Activated CD4-positive, alpha-beta memory T cell treated with anti-CD3 and anti-CD28 coated beads, Interleukin-2, amount 10 ng/mL, durations not matched to agents 7 days and 5 days (primary cell): ENCODE measurements at places on chromosomes 7 and 10. TPM values are rescaled to one million over a fixed set of nuclear protein-coding genes. Genes with fewer than 3 reads are reported as not detected.

The MAGI2 gene
- total RNA-seq: 0.13 TPM

The IGFBP3 gene
- 12.1 TPM for total RNA-seq

The SYNPO2L gene
- total RNA-seq: not detected

The TAS2R41 gene
- total RNA-seq: not detected

The TMEM243 gene
- 42.5 TPM for total RNA-seq

The SFTPA1 gene
- not detected for total RNA-seq

The INPP5A gene
- total RNA-seq: 9.5 TPM

The LEP gene
- not detected for total RNA-seq

The ABCB1 gene
- total RNA-seq: 9.8 TPM

The CPA5 gene
- not detected for total RNA-seq

The CRPPA gene
- 0.30 TPM for total RNA-seq

The OR2A5 gene
- total RNA-seq: not detected

The CACNB2 gene
- total RNA-seq: not detected

The DPY19L1 gene
- total RNA-seq: 29.5 TPM

The TPST1 gene
- 0.25 TPM for total RNA-seq

The NODAL gene
- not detected for total RNA-seq

The CLEC2L gene
- total RNA-seq: not detected

The GRID2IP gene
- total RNA-seq: 0.28 TPM

The MYH16 gene
- total RNA-seq: not detected

The SH3PXD2A gene
- total RNA-seq: 17.9 TPM

The ACTL6B gene
- total RNA-seq: not detected

The ARMC10 gene
- total RNA-seq: 27.0 TPM

The AKR1D1 gene
- total RNA-seq: not detected

The TET1 gene
- total RNA-seq: 1.6 TPM

The SPDYE9 gene
- total RNA-seq: not detected

The CALML5 gene
- total RNA-seq: not detected

The AP4M1 gene
- 10.6 TPM for total RNA-seq

The WEE2 gene
- not detected for total RNA-seq

The UTF1 gene
- total RNA-seq: not detected

The AKR1C2 gene
- not detected for total RNA-seq

The SPDYE1 gene
- total RNA-seq: not detected

The LLCFC1 gene
- not detected for total RNA-seq

The ZNF239 gene
- total RNA-seq: 0.25 TPM

The EPO gene
- total RNA-seq: not detected

The AKR1C4 gene
- not detected for total RNA-seq

The ANKRD16 gene
- total RNA-seq: 3.3 TPM

The NEUROD6 gene
- not detected for total RNA-seq

The ASAH2 gene
- total RNA-seq: 3.6 TPM

The SFRP5 gene
- total RNA-seq: not detected

The NCAPG2 gene
- total RNA-seq: 151 TPM

The PLCE1 gene
- 0.08 TPM for total RNA-seq

The AOC1 gene
- total RNA-seq: not detected

The TEX47 gene
- total RNA-seq: not detected

The DNAJB12 gene
- total RNA-seq: 26.7 TPM

The ZMIZ1 gene
- total RNA-seq: 46.9 TPM

The GTF2IRD1 gene
- 4.6 TPM for total RNA-seq

The GARIN1A gene
- total RNA-seq: 0.25 TPM

The OR2A1 gene
- total RNA-seq: 0.05 TPM

The CCDC172 gene
- total RNA-seq: not detected

The TRPV5 gene
- total RNA-seq: not detected

The UCN3 gene
- not detected for total RNA-seq

The CDC14C gene
- total RNA-seq: not detected
